ENCODE measurements at places on chromosomes 3 and 15.

DNA sequence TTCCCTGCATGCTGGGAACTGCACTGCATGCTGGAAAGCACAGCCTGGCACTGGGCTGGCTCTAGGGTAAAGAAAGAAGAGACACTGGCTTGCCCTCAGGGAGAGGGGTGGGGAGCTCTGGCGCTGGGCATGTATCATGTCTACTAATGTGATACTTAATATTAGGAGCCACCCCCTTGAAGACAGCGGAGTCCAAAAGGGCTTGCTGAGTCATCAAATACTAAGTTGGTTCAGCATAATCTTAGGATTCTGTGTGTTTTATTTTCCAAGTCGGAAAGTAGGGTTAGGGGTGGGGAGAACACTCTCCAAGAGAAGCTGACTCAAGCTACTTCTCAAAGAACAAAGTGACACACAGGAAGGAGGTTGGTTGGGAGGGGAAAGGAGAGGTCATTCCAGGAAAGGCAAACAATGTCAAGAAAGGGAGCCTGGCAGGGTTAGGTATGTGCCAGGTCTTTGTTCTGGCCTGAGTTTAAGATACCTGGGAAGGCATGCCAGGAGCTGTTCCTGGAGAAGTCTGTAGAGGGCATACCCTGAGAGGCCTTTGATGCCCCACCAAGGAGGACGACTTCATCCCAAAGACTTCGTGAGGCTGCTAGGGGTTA lies 237.8 kb upstream of the NR2E3 start:
- DNase-seq, result no peak

DNA sequence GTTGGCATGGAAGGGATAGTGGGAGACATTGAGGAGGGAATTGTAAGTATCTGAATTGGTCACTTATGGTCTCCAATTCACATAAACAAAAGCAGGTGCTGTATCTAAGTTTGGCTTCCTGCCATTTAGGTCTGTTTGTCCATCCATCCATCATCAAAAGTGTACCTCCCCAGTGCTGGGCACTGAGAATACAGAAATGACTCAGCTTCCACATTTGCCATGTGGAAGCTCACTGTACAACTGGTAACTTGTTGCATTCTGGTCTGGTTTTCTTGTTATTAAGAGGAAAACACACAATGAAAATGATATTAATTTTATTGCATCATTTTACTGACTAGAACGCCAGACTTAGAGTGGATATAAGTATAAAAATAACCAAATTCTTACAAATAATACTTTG lies 30.9 kb upstream of the MUC13 start:
- DNase-seq, result no peak

- DNase-seq, result no peak
Measured at GRCh38 chr15:75920079-75920478, 16.4 kb downstream of the FBXO22 start.

GRCh38 chr3:82186017-82186416 lies 424.6 kb upstream of the GBE1 start:
- no peak for DNase-seq

DNA sequence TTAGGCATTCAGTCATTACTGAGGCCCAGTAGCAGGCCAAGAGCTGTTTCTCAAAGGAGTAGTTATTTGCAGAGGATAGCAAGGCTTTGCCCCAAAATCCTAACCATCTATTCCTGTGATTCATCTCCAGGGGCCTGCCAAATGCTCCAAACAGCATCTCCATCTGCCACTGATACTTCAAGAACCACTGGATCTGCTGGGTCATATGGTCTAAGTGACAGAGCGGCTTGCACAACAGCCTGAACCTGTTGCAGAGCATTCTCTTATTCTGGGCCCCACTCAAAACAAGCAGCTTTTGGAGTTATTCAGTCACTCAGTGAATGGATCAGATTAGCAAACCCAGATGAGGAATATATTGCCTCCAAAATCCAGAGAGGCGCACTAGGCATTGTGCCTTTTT lies 68.8 kb upstream of the ALDH1A3 start:
- no peak for DNase-seq

GRCh38 chr3:197135212-197135611 lies 105.6 kb upstream of the MELTF start:
- no peak for DNase-seq

DNA sequence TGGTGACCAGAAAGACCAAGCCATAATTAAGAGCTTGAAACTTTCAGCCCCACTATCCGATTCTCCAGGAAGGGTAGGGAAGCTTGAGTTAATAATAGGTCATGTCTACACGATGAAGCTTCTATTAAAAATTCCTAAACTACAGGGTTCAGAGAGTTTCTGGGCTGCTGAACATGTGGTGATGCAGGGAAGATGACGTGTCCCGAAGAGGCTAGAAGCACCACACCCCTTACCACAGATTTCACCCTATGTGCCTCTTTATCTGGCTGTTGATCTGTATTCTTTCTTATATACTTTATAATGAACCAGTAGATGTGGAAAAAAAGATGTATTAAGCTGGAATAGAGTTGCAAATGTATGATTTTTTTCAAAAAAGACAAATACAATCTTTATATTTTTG lies 473.4 kb downstream of the NLGN1 start:
- DNase-seq, result no peak

- DNase-seq, result no peak
Measured at GRCh38 chr3:125207507-125207906, 5.0 kb downstream of the SLC12A8 start.

- no peak for DNase-seq
Measured at GRCh38 chr3:181630853-181631252, 80.9 kb upstream of the SOX2 start.

DNA sequence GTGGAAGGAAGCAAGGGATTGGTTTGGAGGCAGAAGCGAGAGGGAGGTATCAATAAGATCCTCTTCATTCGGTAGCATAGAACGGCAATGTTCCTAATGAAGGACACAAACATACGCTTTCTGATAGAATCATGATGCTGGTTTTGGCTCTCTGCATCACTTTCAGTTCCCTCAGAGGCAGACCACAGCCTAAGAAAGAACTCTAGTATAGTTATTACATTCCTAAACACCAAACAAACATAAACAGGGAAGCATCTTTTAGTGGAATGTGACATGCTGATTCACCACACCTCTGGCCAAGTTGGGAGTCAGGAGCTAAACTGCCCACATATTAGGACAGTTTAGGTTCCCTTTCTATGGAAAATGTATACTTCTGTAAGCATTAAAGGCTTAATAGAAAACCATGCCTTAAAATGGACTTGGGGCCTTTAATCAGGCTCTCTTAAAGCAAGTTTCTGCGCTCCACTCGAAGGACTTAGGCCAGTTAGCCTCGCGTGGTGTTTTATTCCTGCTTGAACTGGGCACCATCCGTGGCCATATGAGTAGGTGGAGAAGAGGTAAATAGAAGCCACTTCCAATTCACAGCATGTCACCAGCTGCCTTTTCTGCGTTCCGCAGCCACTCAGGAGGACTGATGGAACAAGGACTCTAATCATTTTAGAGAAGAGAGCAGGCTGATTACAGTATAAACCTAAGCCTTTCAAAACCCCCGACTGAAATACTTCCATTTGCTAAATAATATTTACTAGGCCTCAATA lies 53.7 kb downstream of the CD47 start:
- DNase-seq, result no peak

DNA sequence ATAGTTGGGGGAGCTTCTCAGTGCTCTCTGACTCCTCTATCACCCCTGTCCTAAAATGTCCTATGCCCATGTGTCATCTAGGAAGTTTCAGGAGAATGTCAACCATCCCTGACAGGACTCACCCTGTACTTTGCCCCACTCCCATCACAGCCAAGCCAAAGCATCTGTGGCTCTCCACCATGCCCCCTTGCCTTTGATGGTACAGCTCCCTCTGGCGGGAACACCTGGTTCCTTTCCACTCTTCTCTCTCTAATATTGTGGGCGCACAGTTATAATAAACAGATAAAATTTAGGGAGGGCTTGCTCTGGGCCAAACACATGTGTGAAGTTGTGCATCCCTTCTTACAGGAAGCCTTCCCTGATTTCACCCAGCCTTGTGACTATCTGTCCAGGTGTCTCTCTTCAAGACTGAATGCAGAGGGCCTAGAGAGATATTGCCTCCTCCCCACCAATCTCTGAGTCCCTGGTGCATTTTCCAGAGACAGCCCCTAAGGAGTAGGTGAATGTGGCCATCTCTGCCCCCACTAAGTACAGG lies 62.8 kb downstream of the ISG20 start:
- DNase-seq, result peak; percentile 6

DNA sequence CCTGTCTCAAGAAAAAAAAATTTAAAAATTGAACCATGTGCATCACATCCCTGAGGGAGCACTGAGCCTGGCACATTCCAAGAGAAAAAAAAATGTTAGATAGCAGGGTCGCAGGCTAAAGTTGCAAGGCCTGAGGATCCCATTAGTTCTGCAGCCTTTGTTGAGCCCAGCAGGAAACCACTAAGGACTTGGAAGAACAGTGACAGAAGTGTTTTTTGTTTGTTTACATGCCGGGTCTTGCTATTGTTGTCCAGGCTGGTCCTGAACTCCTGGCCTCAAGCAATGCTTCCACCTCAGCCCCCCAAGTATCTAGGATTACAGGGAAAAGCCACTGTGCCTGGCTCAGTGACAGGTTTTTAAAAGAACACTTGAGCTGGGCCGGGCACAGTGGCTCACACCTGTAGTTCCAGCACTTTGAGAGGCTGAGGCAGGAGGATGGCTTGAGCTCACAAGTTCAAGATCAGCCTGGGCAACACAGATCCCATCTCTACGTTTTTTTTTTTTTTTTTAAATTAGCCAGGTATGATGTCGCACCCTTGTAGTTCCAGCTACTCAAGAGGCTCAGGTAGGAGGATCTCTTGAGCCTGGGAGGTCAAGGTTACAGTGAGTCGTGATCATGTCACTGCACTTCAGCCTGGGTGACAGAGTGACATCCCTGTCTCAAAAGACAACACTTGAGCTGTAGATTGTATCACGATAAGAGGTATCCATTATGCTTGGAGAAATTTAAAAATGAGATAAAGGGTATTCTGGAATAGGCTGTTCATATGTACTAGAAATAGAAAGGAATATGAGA lies 15.2 kb downstream of the CHAC1 start:
- no peak for DNase-seq

GRCh38 chr15:101551696-101552591 lies 62.4 kb upstream of the PCSK6 start:
- no peak for DNase-seq

- DNase-seq, result no peak
Measured at GRCh38 chr3:26630669-26631389, 8.3 kb downstream of the LRRC3B start.

DNA sequence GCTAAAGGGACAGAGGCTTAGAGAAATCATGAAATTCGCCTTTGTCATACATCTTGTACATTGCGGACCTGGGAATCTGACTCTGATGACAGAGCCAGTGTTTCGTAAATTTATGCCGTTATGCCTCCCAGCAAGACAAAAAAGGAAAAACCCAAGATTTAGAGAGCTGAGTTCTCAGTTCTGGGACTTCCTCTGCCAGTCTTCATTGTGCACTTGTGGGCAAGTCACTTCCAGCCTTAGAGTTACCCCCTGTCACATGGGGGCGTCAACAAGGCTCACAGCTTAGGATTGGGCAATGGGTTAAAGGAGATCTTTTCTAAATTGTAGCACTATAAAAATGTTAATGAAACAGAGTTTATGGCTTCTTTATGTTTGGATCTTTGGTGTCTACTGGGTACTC lies 41.9 kb upstream of the MITF start:
- DNase-seq, result no peak

Data from stimulated activated CD4-positive, alpha-beta T cell treated with anti-CD3 and anti-CD28 coated beads, Interleukin-4, amount 100 ng/mL, for 4 hours (primary cell).